ENCODE measurements at places on chromosomes 5 and 9. TPM values are rescaled to one million over a fixed set of nuclear protein-coding genes. Genes with fewer than 3 reads are reported as not detected.

CDX1 gene
- 0.08 TPM for polyA plus RNA-seq

COL15A1 gene
- 7.3 TPM for polyA plus RNA-seq

SLC46A2 gene
- 1.0 TPM for polyA plus RNA-seq

CRB2 gene
- polyA plus RNA-seq = 0.02 TPM

PTGR1 gene
- polyA plus RNA-seq = 93.3 TPM

All from esophagus (tissue), 2 donors.